ENCODE measurements at places on chromosomes 11 and 22.

DNA sequence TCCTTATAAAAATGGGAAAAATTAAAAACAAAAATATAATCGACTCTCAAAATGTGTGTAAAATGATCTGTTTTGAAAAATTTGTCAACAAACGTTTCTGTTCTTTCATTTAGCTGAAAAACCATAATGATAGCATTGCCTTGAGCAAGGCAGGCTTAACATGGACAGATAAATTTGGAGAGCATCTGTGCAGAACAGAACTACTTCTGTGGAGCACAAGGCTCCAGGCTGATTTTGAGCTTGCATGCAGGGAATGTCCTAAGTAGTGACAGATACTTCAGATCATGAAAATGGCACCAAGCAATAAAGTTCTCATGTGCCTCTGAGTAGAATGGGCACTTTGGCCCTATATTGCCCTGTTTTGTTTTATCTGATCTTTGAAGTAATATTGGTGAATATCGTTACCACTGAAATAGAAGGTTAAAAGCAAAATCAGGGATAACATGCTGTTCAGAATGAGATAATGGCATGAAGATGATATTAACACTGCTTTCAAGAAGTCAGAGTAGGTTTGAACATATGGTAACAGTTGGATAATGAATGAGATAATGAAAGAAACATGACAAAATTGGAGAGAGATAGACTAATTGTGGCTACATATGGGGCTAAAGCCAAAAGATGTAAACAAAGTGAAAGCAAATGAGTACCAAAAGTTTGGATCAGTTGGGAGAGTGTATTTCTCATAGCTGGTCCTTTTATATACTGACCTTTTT lies 730.5 kb upstream of the CCDC179 start:
- DNase-seq = no peak

DNA sequence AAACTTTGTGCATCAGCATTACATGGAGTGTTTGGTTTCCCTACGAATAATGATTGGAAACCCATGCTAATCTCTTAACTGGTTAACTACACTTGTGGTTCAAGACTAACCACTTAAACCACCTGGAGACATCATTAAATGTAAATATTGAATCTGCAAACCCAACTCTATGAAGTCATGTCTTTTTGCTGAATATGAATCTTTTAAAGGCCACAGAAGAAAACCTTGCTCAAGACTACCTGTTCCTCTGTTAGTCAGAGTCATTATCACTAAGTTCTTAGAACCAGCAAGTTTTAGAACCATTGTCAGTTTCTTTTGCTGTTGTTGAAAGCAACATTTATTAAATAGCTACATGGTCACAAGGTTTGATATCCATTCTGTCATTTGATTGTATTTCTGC lies 70.7 kb downstream of the SIK2 start:
- DNase-seq = no peak

GRCh38 chr11:2099516-2100349 lies 39.5 kb downstream of the IGF2 start:
- no peak for DNase-seq

DNA sequence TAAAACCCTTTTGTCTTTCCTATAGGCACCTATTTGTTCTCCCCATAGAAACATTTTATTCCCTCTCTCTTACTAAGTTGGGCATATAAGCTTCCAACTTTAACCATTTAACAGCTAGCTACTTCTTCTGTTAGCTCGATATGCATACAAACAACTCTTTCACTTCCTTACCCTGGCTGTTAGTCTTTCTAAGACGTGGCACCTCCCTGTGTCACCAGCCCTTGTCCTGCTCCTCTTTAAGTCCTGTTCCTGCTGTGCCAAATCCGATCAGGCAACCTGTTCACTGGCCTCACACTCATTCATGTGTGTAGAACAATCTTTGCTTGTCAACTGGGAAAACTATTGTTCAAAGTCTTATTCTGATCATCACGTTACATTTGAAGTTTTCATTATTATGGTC lies 1376.1 kb upstream of the TENM4 start:
- DNase-seq = no peak

- no peak for DNase-seq
Measured at GRCh38 chr11:86932924-86933875, 22.0 kb downstream of the FZD4 start.

DNA sequence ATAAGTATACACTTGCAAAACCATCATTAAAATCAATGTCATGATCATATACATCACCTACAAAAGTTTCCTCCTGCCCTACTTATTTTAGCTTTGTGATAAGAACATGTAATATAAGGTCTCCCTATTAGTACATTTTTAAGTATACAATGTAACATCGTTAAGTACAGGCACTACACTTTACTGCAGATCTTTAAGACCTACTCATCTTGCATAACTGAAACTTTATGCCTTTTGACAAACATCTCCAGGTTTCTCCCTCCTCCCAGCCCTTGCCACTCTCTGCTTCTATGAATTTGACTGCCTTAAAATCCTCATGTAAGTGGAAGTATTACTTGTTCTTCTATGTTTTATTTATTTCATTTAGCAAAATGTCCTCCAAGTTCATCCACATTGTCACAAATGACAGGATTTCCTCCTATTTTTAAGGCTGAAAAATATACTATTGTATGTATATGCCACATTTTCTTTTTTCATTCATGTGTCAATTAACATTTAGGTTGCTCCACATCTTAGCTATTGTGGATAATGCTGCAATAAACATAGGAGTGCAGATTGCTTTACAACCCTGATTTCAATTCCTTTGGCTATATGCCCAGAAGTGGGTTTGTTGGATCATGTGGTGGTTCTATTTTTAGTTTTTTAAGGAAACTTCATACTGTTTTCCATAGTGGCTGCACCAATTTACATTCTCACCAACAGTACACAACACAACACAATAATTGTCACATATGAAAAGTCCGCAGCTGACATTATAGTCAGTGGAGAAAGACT lies 471.1 kb upstream of the ANO3 start:
- DNase-seq = no peak

GRCh38 chr22:32607086-32607485 lies 132.5 kb downstream of the FBXO7 start:
- DNase-seq = no peak

- no peak for DNase-seq
Measured at GRCh38 chr11:96424693-96425092, 34.9 kb downstream of the JRKL start.

- no peak for DNase-seq
Measured at GRCh38 chr11:134597452-134597851, 185.4 kb upstream of the B3GAT1 start.

DNA sequence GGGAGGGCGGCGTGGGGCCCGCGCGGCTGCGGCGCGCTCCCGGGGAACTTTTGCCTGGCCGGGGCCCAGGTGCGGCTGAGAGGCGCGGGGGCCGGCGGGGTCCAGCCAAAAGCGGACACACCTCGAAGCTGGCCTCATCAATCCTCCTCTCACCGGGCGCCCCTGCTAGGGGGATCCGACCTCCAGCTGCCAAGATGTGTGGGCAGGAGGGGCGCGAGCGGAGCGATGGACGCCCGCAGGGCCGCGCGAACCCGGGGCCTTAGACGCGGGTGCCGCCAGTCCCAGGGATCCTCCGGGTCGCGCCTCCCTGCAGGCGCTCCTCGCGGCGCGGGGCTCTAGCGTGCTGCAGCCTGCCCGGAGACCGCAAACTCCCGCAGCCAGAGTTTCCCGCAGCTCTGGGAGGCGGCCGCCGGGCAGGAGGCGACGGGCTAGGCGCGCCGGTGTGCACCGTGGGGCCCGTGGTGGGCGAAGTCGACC lies 785 bp downstream of the IGSF9B start:
- no peak for DNase-seq

GRCh38 chr22:46865052-46865434 lies 102.6 kb downstream of the TBC1D22A start:
- DNase-seq = no peak

DNA sequence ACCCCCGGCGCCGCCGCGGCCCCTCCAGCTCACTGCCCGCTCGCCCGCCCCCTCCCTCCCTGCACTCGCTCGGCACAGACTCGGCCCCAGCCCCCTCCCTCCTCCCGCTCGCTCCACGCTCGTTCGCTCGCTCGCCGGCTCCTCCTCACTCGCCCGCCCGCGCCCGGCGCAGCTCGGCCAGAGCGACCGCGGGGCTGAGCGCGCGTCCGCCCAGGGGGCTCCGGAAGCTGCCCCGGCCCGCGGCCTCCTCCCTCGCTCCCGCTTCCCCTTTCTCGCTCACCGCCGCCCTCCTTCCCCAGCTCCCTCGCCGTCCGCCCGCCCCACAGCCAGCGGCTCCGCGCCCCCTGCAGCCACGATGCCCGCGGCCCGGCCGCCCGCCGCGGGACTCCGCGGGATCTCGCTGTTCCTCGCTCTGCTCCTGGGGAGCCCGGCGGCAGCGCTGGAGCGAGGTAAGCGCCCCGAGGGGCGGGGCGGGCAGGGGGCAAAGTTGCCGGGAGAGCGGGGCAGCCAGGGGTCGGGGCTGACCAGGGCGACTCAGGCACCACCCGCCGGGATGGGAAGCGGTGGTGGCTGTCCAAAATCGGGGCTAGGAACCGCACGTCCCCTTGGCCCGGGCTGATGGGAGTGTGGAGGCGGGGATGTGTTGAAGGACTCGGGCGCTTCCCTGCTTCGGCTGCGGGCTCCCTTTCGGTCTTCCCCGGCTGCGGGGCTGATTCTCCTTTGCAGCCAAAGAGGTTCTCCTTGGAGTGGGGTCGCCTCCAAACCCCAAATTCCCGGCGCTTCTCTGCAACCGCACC lies at the start of gene SEZ6L:
Gene SEZ6L, plus strand, starts transcription at position 148 of the 797 bp plus-strand sequence. Its CDS starts 208 bp downstream, at position 356.
- no peak for DNase-seq

GRCh38 chr11:6351782-6352382 lies 31.6 kb upstream of the CAVIN3 start:
- no peak for DNase-seq

- DNase-seq = no peak
Measured at GRCh38 chr22:43570531-43571165, 158.8 kb downstream of the MPPED1 start.

- DNase-seq = peak; percentile 51
Measured at GRCh38 chr11:47394322-47395222, 13.8 kb upstream of the SLC39A13 start.

DNA sequence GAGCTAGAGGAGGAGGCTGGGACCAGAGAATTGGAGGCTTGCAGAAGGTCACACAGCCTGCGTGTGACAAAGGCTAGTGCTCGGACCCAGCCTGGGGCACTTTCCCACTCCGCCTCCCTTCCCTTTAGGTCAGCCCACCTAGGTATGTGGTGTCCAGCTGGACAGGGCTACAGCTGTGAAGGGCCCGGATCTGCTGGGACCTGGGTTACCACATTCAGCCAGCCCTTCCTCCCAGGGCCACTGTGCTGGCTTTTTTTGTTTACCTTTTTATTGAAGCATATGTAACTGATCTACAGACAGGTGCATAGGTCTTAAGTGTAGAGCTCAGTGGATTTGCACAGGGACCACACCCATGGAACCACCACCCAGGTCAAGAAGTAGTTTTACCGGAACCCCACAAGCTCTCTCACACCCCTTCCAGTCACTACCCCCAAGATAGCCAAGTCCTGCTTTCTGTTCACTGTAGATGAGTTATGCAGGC lies 8.7 kb downstream of the CAPN5 start:
- no peak for DNase-seq

DNA sequence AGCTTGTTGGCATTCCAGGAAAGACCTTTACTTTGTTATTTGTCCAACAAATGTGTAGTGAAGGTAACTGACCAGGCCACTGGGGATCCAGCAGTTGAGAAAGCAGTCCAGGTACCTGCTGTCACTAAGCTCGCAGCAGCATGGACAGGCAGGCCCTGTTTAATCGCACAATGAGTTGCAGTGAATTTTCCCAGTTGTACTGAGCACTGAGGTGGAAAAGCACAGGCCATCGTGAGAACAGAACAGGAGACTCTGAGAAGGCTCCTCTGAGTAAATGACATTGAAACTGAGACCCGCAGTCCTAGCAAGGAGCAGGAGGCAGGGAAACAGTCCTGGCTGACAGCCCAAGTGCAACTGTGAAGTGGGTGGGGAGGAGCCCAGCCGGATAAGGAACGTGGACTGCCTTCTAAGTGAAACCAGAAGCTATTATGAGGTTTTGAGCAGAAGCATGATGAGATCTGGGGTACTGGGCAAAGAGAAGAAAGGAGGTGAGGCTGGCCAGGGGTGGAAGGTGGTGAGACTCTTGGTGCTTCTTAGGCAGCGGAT lies 39.8 kb upstream of the CDON start:
- DNase-seq = no peak

GRCh38 chr11:132821014-132821413 lies 711.3 kb downstream of the OPCML start:
- DNase-seq = no peak

DNA sequence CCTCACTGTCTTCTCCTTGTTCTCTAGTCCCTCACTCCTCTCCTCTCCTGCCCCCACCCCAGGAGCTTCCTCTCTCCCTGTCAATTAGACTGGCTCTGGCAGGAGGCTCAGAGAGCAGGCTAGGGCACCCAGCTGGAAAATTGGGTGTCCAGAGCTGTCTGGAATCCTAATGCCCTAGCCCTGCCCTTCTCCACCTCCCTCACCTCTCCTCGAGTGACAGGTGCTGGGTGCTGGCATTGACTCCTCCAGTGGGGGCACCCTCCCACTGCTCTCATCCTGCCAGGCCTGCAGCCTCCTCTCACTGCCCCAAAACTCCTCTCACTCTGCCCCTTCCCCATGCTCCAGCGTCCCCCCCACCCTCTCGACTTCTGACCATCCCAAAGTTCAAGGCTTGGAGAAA lies 68.9 kb downstream of the CYTH4 start:
- no peak for DNase-seq

Data from activated T-cell treated with anti-CD3 and anti-CD28 coated beads for 24 hours (primary cell).